ENCODE measurements at places on chromosomes 2 and 18.
A peak's percentile ranks its signal among the peaks of the same experiment; 100 is the strongest.

DNA sequence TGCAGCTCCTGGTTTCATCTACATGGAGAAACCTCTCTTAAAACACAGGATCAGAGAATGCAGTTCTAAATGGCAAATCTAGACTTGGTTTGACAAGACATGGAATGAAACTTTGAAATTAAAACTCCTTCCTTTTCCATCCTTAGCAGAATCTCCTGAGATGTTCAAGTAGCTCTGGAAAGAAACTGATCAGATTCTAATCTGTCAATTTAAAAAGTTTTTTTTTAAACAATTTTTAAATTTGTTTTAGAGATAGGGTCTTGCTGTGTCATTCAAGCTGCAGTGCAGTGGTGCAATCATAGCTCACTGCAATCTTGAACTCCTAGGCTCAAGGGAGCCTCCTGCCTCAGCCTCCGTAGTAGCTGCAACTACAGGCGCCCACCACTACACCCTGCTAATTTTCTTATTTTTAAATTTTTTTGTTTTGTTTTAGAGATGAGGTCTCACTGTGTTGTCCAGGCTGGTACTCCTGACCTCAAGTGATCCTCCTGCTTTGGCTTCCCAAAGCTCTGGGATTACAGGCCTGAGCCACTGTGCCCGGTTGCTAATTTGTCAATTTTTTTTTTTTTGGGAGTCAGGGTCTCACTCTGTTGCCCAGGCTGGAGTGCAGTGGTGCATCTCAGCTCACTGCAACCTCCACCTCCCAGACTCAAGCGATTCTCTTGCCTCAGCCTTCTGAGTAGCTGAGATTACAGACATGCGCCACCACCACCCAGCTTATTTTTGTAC is 216.7 kb downstream of the TGIF1 start:
- no peak for DNase-seq

DNA sequence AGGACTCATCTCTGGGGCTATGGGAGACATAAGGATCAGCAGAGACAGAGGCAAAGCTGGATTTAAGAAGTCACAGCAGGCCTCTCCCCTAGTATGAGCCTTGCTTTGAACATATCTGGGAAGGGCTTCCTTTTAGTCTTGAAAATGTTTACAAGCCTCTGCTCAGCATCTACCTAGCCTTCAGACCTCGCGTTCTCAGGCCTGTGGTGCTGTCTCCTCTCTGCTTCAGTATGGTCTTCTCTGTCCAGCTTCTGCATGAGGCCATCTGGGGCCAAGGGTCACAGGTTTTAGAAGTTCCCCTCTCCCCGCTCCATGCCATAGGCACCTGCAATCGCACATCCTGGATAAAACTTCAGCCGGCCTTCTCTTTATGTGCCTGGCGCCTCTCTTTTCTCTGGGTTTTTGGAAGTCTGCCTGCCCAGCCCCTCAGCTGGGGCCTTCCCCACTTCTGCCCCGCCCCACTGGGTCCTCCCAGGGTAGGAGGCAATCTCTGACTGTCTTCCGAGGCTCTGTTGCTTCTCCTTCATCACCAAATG is 7.1 kb downstream of the ACTG2 start:
- no peak for DNase-seq

GRCh38 chr2:236612737-236613136 is 43.1 kb downstream of the ACKR3 start:
- no peak for DNase-seq

DNA sequence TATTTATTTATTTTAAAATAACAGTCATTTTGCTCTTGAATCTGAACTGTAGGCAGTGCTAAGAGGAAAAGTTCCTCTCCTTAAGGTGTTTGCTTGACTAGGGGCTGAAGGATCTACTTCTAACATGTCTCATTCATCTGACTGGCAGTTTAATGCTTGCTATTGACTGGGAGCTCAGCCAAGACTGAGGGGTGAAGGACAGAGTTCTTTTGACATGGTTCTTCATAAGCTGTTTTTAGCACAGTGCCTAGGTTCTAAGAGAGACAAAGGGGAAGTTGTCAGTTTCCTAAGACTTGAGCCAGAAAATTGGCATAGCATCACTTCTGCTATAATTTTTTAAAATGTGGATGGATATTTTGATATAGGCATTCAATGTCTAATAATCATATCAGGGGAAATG is 73.0 kb downstream of the COMMD1 start:
- DNase-seq, result peak; percentile 57

Measured in NCI-H69 (cell line).